ENCODE measurements at places on chromosomes 13 and 19. TPM values are rescaled to one million over a fixed set of nuclear protein-coding genes. Genes with fewer than 3 reads are reported as not detected.

The FREM2 gene
- polyA plus RNA-seq, result not detected

The NLRP7 gene
- polyA plus RNA-seq, result not detected

The EXOC3L2 gene
- 0.04 TPM for polyA plus RNA-seq

The FSTL3 gene
- 83.2 TPM for polyA plus RNA-seq

The ZNF28 gene
- 11.7 TPM for polyA plus RNA-seq

The ATP1A3 gene
- polyA plus RNA-seq, result 0.11 TPM

The PCSK4 gene
- polyA plus RNA-seq, result 1.3 TPM

The ZNF724 gene
- 1.0 TPM for polyA plus RNA-seq

The C19orf67 gene
- polyA plus RNA-seq, result not detected

The ZGLP1 gene
- polyA plus RNA-seq, result 1.2 TPM

The SHANK1 gene
- 1.8 TPM for polyA plus RNA-seq

The TMEM221 gene
- polyA plus RNA-seq, result 0.11 TPM

The FCER2 gene
- polyA plus RNA-seq, result not detected

The PGLYRP2 gene
- not detected for polyA plus RNA-seq

The POGLUT2 gene
- polyA plus RNA-seq, result 19.1 TPM

The MOB3A gene
- polyA plus RNA-seq, result 50.5 TPM

The TBXA2R gene
- polyA plus RNA-seq, result 0.54 TPM

The IFNL1 gene
- not detected for polyA plus RNA-seq

The LENG9 gene
- 1.4 TPM for polyA plus RNA-seq

The SERP2 gene
- 5.4 TPM for polyA plus RNA-seq

The KIRREL2 gene
- polyA plus RNA-seq, result not detected

The ZNF583 gene
- 4.4 TPM for polyA plus RNA-seq

The FAM124A gene
- 0.02 TPM for polyA plus RNA-seq

The OR7A5 gene
- polyA plus RNA-seq, result not detected

The CADM4 gene
- polyA plus RNA-seq, result 1.7 TPM

The SHISA2 gene
- 0.04 TPM for polyA plus RNA-seq

The SMIM24 gene
- polyA plus RNA-seq, result 0.20 TPM

The FUT3 gene
- polyA plus RNA-seq, result not detected

The CC2D1A gene
- polyA plus RNA-seq, result 13.1 TPM

The LSM4 gene
- 94.7 TPM for polyA plus RNA-seq

The DUXA gene
- not detected for polyA plus RNA-seq

The KHSRP gene
- 68.7 TPM for polyA plus RNA-seq

The SPRY2 gene
- 21.6 TPM for polyA plus RNA-seq

The LILRA5 gene
- polyA plus RNA-seq, result not detected

The HMG20B gene
- 39.7 TPM for polyA plus RNA-seq

The NLRP11 gene
- not detected for polyA plus RNA-seq

The TMPRSS9 gene
- not detected for polyA plus RNA-seq

The OR10H4 gene
- not detected for polyA plus RNA-seq

The CUL4A gene
- 51.5 TPM for polyA plus RNA-seq

The PLPPR3 gene
- polyA plus RNA-seq, result 0.56 TPM

The FBXO46 gene
- polyA plus RNA-seq, result 2.3 TPM

The SPTBN4 gene
- 0.93 TPM for polyA plus RNA-seq

The CDX2 gene
- polyA plus RNA-seq, result not detected

The ADGRE3 gene
- not detected for polyA plus RNA-seq

The PTPRS gene
- 27.9 TPM for polyA plus RNA-seq

The BORA gene
- polyA plus RNA-seq, result 2.0 TPM

The ZFR2 gene
- 0.15 TPM for polyA plus RNA-seq

The SRRM5 gene
- 0.04 TPM for polyA plus RNA-seq

The PGLYRP1 gene
- polyA plus RNA-seq, result not detected

The FUT1 gene
- polyA plus RNA-seq, result 0.32 TPM

The ZNF562 gene
- polyA plus RNA-seq, result 6.3 TPM

The ZSCAN5C gene
- polyA plus RNA-seq, result not detected

The NDFIP2 gene
- 71.5 TPM for polyA plus RNA-seq

The CATSPERD gene
- polyA plus RNA-seq, result not detected

The RCBTB1 gene
- 8.0 TPM for polyA plus RNA-seq

The KLHL1 gene
- polyA plus RNA-seq, result not detected

The HSPBP1 gene
- polyA plus RNA-seq, result 24.4 TPM

The SPRED3 gene
- 5.9 TPM for polyA plus RNA-seq

The ZNF235 gene
- polyA plus RNA-seq, result 2.7 TPM

All from BJ (cell line).